Activated CD8-positive, alpha-beta memory T cell treated with anti-CD3 and anti-CD28 coated beads for 1 hour (primary cell): ENCODE measurements at places on chromosomes 1 and 21.

- no peak for DNase-seq
These were observed 98.9 kb upstream of the SLC5A9 start for GRCh38 chr1:48123647-48124046.

- no peak for DNase-seq
These were observed 64.9 kb downstream of the EVA1C start for GRCh38 chr21:32477424-32477745.

GRCh38 chr1:103197216-103197615, 88.9 kb upstream of the COL11A1 start:
- DNase-seq, result no peak

- DNase-seq, result no peak
These were observed 137.0 kb downstream of the BRINP2 start for GRCh38 chr1:177307771-177308170.

GRCh38 chr21:26847002-26847401, 1.8 kb upstream of the ADAMTS1 start:
- no peak for DNase-seq

GRCh38 chr1:161008869-161009510, 12.0 kb downstream of the F11R start:
- no peak for DNase-seq

GRCh38 chr21:33815143-33815707, 100.4 kb downstream of the ATP5PO start:
- DNase-seq, result no peak

DNA sequence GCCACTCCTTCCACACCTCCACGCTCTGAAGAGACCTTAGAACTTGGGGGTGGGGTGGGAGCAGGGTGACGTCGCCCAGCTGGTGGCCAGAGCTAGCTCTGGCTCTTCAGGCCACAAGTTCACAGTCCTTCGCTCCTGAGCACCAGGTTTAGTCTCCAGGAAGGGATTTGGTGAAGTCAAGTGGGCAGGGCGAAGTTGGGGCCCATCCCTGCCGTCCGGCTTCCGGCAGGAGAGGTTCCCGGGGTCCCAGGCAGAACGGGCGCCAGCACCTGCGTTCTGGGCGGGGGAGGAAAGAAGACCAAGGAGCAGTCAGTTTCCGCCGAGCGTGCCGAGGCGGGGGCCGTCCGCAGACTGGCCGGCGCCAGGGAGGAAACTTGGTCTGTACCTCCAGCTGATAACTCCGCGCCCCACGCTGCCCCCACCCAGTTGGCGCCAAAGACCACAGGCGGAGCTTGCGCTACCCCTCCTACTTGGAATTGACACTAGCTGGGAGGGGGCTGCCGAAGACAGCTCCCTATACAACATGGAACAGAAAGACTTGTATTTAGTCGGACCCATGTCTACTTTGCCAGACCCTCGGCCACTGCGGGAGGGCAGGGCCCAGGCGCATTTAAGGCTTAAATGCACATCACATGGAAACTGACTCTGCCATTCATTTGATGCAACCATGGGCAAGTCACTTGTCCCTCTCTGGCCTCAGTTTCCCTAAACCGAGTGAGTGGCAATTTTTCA, 995 bp downstream of the ID3 start:
- no peak for DNase-seq

- DNase-seq, result no peak
These were observed 8.1 kb downstream of the SLX9 start for GRCh38 chr21:44947930-44948331.

DNA sequence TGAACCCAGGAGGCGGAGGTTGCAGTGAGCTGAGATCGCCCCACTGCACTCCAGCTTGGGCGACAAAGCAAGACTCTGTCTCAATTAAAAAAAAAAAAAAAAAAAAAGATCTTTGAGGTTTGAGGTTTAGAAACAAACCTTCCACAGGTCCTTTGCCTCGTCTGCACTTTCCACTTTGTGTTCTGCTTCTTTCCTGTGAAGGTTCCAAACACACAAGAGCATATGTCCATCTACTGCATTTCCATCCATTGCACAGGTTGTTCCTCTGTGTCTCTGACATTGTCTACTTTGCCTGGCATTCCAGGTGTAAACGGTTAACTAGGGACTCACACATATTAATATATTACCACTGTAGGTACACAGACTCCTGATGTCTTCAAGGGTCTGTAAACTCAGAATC, 40.1 kb downstream of the DSTYK start:
- no peak for DNase-seq

DNA sequence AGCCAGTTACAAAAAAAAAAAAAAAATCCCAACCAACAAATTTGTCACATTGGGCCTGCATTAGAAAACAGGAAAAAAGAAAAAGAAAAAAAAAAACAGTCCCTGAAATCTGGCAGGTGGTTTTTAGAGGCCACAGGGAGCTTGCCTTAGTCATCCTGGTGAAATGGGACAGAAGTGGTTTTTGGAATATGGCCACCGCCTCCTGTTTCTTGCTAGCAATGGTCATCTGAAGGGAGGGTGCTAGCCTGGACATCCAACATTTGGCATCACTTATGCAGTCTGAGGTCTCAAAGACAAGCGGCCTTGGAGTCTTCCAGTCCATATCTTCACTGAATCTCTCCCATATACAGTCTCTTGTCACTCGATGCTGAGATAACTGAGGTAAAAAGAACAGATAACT, 20.1 kb upstream of the NKAIN1 start:
- no peak for DNase-seq

DNA sequence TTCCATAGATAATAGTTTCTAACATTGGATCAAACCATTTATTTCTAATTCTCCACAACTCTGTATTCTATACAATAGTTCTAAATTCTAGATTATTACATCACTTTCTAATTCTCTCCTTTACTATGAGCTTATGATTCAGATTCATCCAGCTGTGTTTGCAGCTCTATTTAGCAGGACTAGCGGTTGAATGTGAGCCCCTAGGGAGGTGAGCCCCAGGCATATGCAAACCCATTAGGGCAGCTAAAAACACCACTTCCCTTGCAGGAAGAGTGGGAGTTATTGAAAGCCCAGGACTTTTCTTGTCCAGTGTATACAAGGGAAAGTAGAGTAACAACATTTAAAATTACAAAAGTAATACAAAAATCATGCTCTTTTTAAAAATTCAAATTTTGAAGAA, 56.9 kb downstream of the KRTAP19-8 start:
- no peak for DNase-seq

- DNase-seq, result no peak
These were observed 1.2 kb upstream of the HMCN1 start for GRCh38 chr1:185732951-185733350.

GRCh38 chr1:22048351-22049192, 3.9 kb upstream of the CDC42 start:
- no peak for DNase-seq

GRCh38 chr21:45886610-45887026, 95.0 kb upstream of the COL6A1 start:
- DNase-seq, result no peak

GRCh38 chr1:24536391-24536840, 19.5 kb upstream of the NCMAP start:
- peak; percentile 47 for DNase-seq

GRCh38 chr21:25370311-25370744, 237.0 kb downstream of the MRPL39 start:
- no peak for DNase-seq

- DNase-seq, result no peak
These were observed 14.8 kb downstream of the KCTD3 start for GRCh38 chr1:215581896-215582295.

- no peak for DNase-seq
These were observed 1.3 kb downstream of the TTLL7 start for GRCh38 chr1:83997631-83998030.

DNA sequence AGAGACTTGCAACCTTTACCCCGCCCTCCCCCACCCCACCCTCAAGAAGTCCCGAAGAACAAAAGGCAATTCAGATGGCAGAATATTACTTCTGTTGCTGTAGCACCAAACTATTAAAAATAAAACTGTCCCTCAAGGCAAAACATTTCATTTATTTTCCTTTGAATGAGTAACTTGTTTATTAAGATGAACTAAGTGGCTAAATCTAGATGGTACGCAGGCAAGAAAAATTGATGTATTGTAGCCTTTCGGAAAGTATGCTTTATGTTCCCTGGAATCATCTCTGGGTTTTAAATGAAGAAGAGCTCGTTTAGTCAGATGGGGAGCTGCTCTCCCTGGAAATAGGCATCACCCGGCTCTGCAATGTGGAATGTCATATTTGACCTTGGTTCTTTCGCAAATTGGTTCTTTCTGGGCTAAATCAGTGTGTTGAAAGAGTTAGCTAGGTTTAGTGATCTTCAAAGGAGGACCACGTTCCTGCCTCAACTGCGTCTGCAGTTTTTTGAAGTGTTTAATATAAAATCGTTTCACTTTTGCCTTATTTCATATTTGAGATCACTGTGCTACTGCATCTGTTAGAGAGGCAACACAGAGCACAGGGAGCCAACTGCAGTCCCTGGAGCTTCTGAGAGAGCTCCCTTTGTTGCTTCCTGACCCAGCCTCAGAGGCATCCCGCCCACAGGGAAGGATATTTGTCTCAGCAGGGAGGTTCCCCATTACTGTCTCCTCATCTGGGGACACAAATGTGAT, 61.8 kb downstream of the KIF26B start:
- no peak for DNase-seq

DNA sequence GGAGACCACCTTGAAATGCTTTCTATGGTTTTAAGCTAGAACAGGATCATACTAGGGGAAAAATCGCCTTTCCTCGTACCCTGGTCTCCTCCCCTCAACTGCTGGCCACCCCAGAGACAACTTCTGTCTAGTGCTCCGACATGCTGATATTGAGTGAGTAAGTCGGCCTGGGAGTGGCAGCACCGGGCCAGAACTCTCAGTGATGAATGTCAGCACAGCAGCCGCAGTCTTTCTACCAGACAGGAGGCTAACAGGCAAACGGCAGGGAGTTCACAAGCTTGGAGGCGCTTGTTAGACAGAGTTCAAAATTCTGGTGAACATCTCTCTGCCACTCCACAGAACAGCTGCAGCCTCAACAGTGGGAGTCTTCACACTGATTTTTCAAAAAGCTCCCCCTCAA, 716.9 kb downstream of the ADGRL2 start:
- no peak for DNase-seq

- DNase-seq, result no peak
These were observed 39.4 kb upstream of the FAM131C start for GRCh38 chr1:16112596-16113555.

GRCh38 chr1:34975338-34975737, 9.8 kb downstream of the TMEM35B start:
- DNase-seq, result no peak

GRCh38 chr1:199295107-199295506, 656.3 kb downstream of the PTPRC start:
- DNase-seq, result no peak

GRCh38 chr21:43974791-43975468, 37.2 kb upstream of the TRAPPC10 start:
- no peak for DNase-seq

- DNase-seq, result peak; percentile 38
These were observed 921 bp upstream of the MIB2 start for GRCh38 chr1:1614204-1614953.

DNA sequence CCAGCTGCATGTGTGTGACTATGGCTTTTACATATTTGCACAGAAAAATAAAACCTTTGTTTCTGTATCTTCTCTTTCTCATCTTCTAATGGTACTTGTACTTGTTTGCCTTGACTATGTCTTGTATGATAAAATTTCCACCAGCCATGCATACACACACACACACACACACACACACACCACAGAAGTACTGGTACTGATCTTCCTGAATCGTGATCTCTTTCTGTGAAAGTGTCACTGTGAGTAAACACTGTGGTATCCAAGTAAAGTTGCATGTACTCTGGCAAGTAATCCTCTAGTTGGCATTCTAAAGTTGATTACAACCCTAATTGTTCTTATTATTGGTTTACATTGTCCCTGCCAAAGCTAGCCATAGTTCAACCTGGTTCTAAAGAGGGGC, 176.7 kb downstream of the CRB1 start:
- DNase-seq, result no peak

GRCh38 chr1:234578735-234579134, 31.2 kb downstream of the IRF2BP2 start:
- no peak for DNase-seq

GRCh38 chr1:56992318-56993125, 26.7 kb upstream of the C8B start:
- DNase-seq, result no peak

DNA sequence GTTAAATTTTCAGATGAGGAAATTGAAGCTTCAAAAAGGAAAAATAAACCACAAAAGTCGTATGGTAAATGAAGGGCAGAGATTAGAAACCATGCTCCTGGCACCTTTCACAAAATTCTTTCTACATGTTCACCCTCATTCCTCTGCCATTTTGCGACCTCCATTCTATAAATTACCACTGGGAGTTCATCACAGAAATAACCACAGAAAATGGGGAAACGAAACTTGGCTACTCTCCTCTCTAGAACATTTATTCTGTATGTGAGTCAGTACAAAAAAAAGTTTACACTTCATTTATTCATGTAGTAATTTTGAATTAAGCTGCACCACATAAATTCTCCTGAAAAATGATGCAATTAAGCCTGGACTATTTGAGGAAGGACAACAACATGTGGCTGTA, 320.9 kb upstream of the C1orf87 start:
- DNase-seq, result no peak

DNA sequence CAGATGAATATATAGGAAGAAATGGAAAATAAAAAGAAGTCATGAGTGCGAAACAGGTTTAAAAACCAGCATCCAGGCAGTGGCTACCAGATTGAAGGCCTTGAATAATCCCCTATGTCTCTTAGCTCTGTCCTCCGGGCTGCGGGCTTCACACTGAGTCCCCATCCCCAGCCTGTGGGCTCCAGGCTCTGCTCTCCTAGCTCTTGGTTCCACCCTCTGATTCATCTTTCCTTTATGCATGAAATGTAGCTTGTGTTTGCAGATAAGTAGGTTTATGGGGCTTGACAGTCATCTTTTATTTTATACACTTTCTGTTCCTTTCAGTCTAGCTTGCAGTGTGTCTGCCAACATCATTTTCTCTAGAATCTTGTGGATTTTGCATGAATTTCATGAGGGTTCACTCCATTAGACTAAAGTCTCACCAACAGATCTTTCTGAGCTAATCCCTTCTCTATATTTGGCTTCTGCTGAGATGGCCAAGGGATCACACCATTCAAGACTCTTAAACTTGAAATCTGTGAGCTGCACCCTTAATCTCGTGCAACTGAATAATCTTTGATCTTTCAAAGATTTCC, 174.5 kb downstream of the PLPPR4 start:
- no peak for DNase-seq

GRCh38 chr21:46243325-46243724, 14.8 kb upstream of the LSS start:
- no peak for DNase-seq

GRCh38 chr1:114093624-114094362, 59.9 kb downstream of the SYT6 start:
- DNase-seq, result no peak

DNA sequence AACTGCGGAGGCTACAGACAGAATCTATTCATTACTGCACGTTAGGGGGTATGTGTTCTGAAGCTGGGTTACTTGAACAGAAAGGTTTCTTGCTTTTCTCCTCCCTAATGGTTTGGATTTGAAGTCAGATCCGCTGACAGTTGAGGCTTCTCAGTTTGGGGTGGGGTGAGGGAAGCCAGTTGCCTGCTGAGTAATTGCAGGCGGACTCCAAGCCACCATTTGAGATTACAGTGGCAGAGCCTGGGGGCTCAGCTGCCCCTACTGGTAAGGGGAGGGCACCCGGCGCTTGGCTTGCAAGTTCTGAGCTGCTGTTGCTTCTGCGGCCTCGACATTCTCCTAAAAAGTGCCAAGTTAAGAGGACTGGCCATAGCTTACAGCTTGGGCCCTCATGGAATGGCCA, 2.0 kb downstream of the GRHL3 start:
- no peak for DNase-seq
